Lower lobe of right lung (tissue), 2 donors: ENCODE measurements at places on chromosomes 4 and X. TPM values are rescaled to one million over a fixed set of nuclear protein-coding genes. Genes with fewer than 3 reads are reported as not detected.

F8 gene
- total RNA-seq = 37.5 TPM

HADH gene
- 48.2 TPM for total RNA-seq

DNA sequence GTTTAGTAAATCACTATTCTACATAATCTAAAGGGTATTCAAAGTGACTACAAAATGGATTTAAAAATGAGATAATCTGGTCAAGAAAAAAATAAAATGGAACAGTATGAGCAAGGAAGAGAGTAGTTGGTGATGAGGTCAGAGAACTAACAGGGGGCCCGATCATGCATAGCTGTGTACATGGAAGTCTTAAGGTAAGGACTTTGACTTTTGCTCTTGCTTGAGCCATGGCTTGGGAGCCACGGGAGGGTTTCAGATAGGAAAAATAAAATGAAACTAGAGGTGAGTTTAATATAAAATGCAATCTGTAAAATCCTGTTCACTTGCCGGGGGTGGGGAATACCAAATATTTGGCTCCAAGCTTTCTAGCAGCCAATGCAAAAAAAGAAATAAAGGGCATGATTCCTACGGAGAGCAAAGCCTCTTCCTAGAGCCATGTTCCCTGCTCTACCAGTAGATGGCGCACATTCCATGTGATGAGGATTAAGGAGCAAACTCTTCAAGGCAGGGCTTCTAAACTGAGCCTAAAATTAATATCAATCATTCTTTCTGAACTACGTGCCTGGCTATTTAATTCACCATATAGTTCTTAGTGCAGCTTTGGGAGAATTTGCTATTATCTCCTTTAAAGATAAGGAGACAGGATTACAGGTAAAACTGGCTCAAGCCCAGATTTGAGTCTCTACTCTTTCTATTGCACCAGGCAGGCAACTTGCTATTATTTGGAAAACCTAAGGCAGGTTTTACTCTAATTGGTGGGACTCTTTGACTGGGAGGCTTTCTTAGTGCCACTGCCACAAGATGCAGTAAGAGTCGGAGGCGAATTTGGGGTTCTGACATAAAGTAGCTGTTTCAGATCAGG is 6.8 kb upstream of the CLCN5 start:
- no peaks in the 10 kb centered on the region for H3K36me3 ChIP-seq
- no peak for DNase-seq
- no peak overlapping the region for H3K4me3 ChIP-seq
- H3K27ac ChIP-seq = no peak overlapping the region
- H3K27me3 ChIP-seq = no peaks in the 10 kb centered on the region
- no peaks in the 10 kb centered on the region for H3K4me1 ChIP-seq

DCX gene
- not detected for total RNA-seq

- H3K36me3 ChIP-seq = peaks cover 25% of the 10 kb centered on the region
- peaks cover 63% of the 10 kb centered on the region for H3K4me1 ChIP-seq
- peak overlapping the region; percentile 9 for H3K4me3 ChIP-seq
- no peaks in the 10 kb centered on the region for H3K27me3 ChIP-seq
Observed at GRCh38 chr4:87044511-87045233, 109.9 kb downstream of the AFF1 start.

PLA2G12A gene
- 32.0 TPM for total RNA-seq

- H3K27me3 ChIP-seq = no peaks in the 10 kb centered on the region
- H3K27ac ChIP-seq = no peak overlapping the region
- no peaks in the 10 kb centered on the region for H3K36me3 ChIP-seq
- DNase-seq = no peak
Observed at GRCh38 chr4:74391346-74391745, 26.4 kb downstream of the EREG start.

DNA sequence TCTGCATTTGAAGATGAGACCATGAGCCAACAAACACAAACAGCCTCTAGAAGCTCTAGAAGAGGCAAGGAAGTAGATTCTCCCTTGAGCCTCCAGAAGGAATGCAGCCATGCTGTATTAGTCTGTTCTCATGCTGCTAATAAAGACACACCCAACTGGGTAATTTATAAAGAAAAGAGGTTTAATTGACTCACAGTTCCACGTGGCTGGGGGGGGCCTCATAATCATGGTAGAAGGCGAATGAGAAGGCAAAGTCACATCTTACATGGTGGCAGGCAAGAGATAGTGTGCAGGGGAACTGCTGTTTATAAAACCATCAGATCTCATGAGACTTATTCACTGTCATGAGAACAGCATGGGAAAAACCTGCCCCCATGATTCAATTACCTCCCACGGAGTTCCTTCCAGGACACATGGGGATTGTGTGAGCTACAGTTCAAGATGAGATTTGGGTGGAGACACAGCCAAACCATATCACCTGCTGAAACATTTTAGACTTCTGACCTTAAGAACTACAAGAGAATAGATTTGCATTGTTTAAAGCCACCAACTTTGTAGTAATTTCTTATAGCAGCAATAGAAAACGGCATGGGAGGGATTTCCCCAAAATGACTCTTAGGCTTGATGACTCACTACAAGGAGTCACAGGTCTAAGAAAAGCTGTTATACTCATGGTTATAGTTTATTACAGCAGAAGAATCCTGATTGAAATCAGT is 284.4 kb upstream of the SFRP2 start:
- no peak overlapping the region for H3K4me3 ChIP-seq
- H3K27ac ChIP-seq = no peak overlapping the region
- no peaks in the 10 kb centered on the region for H3K27me3 ChIP-seq

GRCh38 chrX:148337873-148338272 is 162.5 kb upstream of the AFF2 start:
- H3K27ac ChIP-seq = no peak overlapping the region
- DNase-seq = no peak
- no peaks in the 10 kb centered on the region for H3K4me1 ChIP-seq
- H3K36me3 ChIP-seq = no peaks in the 10 kb centered on the region

- no peak overlapping the region for H3K27ac ChIP-seq
- no peaks in the 10 kb centered on the region for H3K36me3 ChIP-seq
- no peak for DNase-seq
- H3K4me3 ChIP-seq = no peak overlapping the region
Observed at GRCh38 chr4:126939401-126939800, 693.4 kb upstream of the INTU start.

DNA sequence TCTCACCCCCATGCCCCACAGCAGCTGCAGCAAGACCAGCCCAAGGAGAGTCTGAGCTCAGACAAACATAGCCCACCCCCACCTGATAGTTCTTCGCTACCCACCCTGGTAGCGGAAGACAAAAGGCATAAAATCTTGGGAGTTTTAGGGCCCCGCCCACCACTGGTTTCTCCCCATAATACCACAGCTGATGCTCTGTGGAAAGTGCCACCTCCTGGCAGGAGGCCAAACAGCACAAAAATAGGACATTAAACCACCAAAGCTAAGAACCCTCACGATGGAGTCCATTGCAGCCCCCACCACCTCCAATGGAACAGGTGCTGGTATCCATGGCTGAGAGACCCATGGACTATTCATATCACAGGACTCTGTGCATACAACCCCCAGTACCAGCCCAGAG is 226.7 kb downstream of the SNCA start:
- H3K4me1 ChIP-seq = no peaks in the 10 kb centered on the region
- H3K27me3 ChIP-seq = no peaks in the 10 kb centered on the region
- no peaks in the 10 kb centered on the region for H3K36me3 ChIP-seq
- DNase-seq = no peak

GRCh38 chrX:116961872-116962582 is 499.3 kb upstream of the CT83 start:
- no peak overlapping the region for H3K4me3 ChIP-seq
- H3K27me3 ChIP-seq = no peaks in the 10 kb centered on the region
- no peaks in the 10 kb centered on the region for H3K36me3 ChIP-seq
- no peak overlapping the region for H3K27ac ChIP-seq

DNA sequence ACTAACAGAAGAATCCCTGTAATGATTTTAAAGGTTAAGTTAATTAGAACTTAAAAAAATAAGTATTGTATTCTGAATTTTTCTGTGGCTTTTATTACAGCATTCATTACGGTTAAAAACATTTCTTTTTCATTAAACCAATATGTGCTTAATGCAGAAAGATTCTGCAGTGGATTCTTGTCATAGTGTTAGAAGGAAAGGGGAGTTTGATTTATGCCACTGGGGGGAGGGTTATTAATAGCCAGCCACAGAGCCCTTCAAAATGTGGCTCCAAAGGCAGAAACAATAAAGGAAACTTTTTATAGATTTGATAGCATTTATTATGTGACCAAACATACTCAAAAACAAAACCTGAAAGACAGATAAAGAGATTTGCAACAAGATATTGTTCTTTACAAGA is 9.1 kb downstream of the SMAD1 start:
- no peaks in the 10 kb centered on the region for H3K36me3 ChIP-seq
- no peak overlapping the region for H3K27ac ChIP-seq
- no peak for DNase-seq
- H3K4me1 ChIP-seq = peaks cover 42% of the 10 kb centered on the region
- no peak overlapping the region for H3K4me3 ChIP-seq
- no peaks in the 10 kb centered on the region for H3K27me3 ChIP-seq

USP46 gene
- total RNA-seq = 12.3 TPM

- no peak overlapping the region for H3K4me3 ChIP-seq
- DNase-seq = no peak
- no peaks in the 10 kb centered on the region for H3K27me3 ChIP-seq
- H3K27ac ChIP-seq = no peak overlapping the region
- peaks cover 20% of the 10 kb centered on the region for H3K4me1 ChIP-seq
Observed at GRCh38 chr4:110109455-110109854, 89.0 kb downstream of the ELOVL6 start.

NXF2 gene
- 0.35 TPM for total RNA-seq

LDB2 gene
- 113 TPM for total RNA-seq

TIGD4 gene
- total RNA-seq = 1.0 TPM

GRCh38 chr4:136687596-136687995 is 844.7 kb downstream of the PCDH18 start:
- no peak overlapping the region for H3K27ac ChIP-seq
- H3K27me3 ChIP-seq = no peaks in the 10 kb centered on the region
- no peak for DNase-seq

AMOT gene
- 12.4 TPM for total RNA-seq

SLC4A4 gene
- 18.8 TPM for total RNA-seq

- H3K27ac ChIP-seq = no peak overlapping the region
- DNase-seq = no peak
- no peaks in the 10 kb centered on the region for H3K27me3 ChIP-seq
- H3K4me1 ChIP-seq = no peaks in the 10 kb centered on the region
Observed at GRCh38 chr4:145295547-145295946, 115.2 kb upstream of the OTUD4 start.

- DNase-seq = peak; percentile 46
- H3K36me3 ChIP-seq = peaks cover 21% of the 10 kb centered on the region
- H3K4me3 ChIP-seq = peak overlapping the region; percentile 80
- H3K4me1 ChIP-seq = peaks cover 19% of the 10 kb centered on the region
- no peaks in the 10 kb centered on the region for H3K27me3 ChIP-seq
- peak overlapping the region; percentile 77 for H3K27ac ChIP-seq
Observed at GRCh38 chr4:121822796-121823504, 733 bp downstream of the CCNA2 start.

PDCL2 gene
- total RNA-seq = not detected

DNA sequence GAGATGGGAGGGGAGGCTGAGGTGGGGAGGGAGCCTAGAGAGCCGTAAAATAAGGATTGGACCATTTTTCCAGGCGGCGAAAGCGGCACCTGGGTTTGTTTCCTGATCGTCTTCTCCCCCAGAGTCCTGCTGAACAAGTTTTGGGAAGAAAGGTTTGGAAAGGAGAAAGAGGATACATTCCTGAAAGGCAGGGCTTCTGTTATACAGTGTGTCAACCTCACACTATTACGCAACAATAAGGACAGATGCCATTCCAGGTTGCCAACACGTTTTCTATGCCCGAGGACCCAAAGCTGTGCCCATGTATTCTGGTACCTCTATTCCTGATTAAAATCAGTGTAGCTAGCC is 658 bp downstream of the SCOC start:
- H3K4me3 ChIP-seq = peak overlapping the region; percentile 91
- peak overlapping the region; percentile 85 for H3K27ac ChIP-seq
- H3K4me1 ChIP-seq = peaks cover 31% of the 10 kb centered on the region
- no peaks in the 10 kb centered on the region for H3K36me3 ChIP-seq
- no peaks in the 10 kb centered on the region for H3K27me3 ChIP-seq

ADGRA3 gene
- 15.8 TPM for total RNA-seq

DNA sequence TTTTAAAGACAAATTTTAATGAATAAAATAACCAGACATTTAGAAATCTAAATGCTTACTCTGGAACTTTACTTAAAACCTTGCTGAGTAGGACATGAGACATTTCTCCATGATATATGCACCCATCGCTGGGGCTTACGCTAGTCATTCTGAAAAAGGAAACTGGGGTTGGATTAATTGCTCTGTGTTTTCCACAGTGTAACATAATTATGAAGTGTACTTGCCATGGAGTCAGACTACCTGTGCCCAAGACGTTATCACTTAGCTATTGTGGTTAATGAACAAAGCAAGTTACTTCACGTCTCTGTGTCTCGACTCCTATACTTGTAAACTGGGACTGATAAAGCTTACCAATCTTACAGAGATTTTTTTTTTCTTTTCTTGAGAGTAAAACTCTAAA is 47.8 kb downstream of the SHISA3 start:
- no peaks in the 10 kb centered on the region for H3K4me1 ChIP-seq
- H3K4me3 ChIP-seq = no peak overlapping the region
- H3K27me3 ChIP-seq = no peaks in the 10 kb centered on the region

DNA sequence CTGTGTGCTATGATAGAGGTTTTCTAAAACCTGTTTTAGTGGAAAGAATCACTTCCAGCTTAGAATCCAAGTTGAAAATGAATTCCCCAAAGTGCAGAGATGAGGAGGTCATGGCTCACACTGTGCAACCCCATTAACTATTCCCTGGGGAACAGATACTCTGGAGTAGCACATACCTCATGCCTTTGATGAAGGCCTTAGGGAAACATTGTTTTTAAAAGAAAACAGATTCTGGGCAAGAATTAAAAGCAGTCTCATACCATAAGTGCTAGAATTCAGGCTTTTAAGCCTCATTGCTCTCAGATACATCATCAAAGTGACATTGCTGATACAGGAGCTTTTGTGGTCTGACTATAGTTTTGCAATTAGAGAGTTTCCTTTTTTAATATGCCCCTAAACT is 115.1 kb downstream of the NDST4 start:
- DNase-seq = no peak
- no peaks in the 10 kb centered on the region for H3K4me1 ChIP-seq
- H3K36me3 ChIP-seq = no peaks in the 10 kb centered on the region
- no peaks in the 10 kb centered on the region for H3K27me3 ChIP-seq
- H3K27ac ChIP-seq = no peak overlapping the region

DNA sequence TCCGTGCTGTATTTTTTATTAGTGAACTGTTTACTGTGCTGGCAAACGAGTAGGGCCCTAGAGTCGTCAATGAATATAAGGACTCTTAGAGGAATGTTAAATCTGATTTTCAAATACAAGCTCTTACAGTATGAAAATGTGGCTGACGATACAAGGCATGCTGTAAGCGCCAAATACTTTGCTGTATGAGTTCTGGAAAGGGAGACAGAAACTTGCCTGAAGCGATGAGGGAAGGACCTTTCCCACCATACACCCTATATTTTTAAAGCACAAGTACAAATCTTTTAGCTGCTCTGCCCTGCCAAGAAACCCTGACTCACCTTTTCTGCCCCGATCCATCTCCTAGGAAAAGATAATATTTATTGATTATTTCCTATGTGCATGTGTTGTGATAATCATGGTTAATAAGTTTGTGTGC is 15.7 kb upstream of the RUFY3 start:
- H3K36me3 ChIP-seq = no peaks in the 10 kb centered on the region
- H3K27me3 ChIP-seq = no peaks in the 10 kb centered on the region
- H3K27ac ChIP-seq = peak overlapping the region; percentile 93
- peaks cover 21% of the 10 kb centered on the region for H3K4me1 ChIP-seq

- H3K36me3 ChIP-seq = no peaks in the 10 kb centered on the region
- no peak overlapping the region for H3K27ac ChIP-seq
- DNase-seq = no peak
- H3K27me3 ChIP-seq = no peaks in the 10 kb centered on the region
- no peaks in the 10 kb centered on the region for H3K4me1 ChIP-seq
- no peak overlapping the region for H3K4me3 ChIP-seq
Observed at GRCh38 chrX:105773801-105774200, 48.5 kb upstream of the NRK start.
